ENCODE measurements at places on chromosomes 12 and 14.

DNA sequence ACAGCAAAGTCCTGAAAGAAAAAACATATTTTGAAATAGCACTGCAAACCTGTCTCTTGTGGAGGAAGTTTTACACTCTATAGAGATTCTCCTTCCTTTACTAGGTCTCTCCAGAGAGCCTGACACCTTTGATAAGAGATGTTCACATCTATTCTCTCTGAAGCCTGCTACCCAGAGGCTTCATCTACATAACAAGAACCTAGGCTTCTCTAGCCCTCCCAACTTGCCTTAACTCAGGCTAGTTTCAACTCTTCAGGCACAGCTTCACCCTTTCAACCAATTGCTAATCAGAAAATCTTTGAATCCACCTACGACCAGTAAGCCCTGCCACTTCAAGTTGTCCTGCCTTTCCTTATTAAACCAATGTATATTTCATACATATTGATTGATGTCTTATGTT is 60.6 kb downstream of the IFNG start:
- no peak for DNase-seq

DNA sequence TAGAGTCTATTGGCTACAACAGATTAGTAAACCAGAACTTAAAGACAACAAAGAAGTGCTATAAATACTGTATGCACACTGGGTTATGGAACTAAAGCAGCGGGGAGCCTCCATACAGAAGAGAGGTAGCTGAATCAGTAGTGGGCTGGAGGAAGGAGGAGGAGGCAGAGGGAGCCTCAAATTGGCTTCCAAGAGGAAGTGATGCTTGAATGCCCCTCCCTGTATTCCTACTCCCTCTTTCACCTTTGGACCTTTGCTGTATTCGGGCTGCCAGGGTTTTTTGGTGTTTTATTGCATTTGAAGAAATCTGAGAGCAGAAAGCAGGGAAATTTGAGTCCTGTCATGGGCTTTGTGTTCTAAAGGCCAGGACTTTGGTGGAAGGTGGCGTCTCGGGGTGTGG is 104.0 kb upstream of the PTPRB start:
- DNase-seq = no peak

DNA sequence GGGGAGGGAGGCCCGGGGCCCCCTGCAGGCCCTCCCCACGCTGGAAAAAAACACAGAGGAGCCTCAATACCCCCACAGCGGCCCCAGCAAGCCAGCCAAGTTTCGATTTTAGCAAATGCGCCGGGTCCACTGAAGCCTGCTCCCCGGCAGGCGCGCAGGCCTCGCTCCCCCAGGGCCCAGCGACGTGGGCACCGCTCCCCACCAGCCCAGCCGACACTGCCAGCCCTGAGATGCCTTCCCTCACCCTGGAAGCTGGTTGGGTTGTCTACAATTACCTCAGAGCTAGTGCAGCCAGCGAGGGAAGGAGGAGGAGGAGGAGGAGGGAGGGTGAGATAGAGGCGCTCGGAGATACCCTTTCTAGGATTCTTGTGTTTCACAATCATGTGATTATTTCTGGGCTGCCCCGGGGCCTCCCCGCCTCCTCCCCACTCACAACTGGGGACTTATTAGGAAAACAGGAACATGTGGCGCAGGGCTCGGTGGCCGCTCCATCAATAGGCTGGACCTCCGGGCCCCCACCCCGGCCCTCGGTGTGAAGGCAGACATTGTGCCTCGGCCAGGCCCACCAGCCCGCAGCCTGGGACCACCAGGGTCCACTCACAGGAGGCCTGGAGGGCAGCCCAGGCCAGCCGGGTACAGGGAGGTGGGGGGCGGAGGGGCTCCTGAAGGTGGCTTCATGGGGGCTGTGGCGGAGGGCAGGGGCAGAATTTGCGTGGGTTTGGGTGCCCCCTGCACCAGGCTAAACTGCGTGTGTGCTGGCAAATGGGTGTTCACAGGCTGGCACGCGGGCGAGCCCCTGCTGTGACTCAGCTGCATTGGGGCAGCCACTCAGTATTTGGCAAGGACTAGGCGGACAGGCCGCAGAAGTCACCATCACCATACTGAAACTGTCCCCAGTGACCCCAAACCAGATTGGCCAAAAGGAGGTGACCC is 109.9 kb downstream of the NCOR2 start:
- DNase-seq = peak; percentile 65

DNA sequence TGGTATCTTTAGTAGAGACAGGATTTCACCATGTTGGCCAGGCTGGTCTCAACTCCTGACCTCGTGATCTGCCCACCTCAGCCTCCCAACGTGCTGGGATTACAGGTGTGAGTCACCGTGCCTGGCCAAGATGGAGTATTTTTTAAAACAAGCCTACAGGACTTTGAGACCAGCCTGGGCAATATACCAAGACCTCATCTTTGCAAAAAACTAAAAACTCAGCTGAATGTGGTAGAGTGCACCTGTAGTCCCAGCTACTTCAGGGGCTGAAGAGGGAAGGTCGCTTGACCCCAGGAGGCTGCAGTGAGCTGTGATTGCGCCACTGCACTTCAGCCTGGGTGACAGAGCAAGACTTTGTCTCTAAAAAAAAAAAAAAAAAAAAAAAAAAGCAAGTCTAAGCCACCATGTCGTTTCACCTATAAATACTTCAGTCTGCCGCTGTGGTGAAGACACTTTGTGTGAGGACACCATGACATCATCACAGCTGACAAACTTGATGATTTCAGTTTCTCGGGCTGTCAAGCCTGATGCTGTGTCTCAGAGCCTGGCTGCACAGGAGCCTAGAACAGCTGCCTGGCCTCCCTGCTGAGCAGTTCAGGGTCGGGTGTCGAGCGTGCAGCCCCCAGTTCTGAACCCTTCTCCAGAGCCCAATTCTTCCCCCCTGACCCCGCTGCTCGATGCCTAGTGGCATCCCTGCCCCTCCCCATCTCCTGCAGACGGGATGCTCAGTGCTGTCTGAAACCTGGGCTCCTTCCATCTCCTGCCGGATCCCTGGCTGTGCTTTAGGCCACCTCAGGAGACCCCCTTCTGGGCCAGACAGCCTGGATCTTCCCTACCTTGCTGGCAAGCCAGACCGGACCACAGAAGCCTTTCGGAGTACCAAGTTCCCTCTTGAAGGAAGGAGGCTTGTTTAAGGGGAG is 119.2 kb upstream of the EVL start:
- peak; percentile 8 for DNase-seq

DNA sequence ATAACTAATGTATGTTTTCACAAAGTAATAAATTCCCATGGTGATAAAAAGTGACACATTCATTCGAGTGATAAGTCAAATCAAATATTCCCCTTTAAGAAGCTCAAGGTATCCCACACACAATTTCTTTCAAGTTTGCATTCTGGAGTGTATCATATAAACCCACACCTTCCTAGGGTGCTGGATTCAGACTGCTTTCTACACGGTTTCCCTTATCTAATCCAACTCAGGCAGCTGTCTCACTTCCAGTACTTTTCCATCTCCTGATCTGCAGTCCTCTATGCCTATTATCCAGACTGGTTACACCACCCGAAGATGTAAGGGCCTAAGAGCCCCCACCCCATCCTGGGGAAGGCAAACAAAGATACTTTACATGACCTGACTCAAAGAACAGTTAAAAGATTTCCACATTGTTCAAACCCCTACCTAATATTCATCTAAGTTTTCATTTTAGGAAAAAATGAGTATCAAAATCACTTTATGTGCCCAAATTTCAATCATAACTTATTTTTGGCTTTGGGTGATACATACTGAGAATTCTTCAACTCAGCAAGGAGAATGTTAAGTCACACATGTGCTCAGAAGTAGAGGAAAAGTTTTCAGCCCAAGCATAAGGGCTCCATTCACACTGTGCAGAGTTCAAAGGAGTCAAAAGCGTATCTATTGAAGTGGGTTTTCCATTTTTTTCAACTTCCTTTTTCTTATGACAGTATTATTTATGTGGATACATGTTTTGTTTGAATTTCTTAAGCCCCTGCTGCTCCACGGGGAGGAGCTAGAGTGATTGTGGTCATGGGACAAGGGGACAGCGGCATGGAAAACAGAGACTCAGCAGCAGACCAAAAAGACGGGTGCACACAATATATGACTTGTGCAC is 41.8 kb downstream of the CORO1C start:
- peak; percentile 60 for DNase-seq

DNA sequence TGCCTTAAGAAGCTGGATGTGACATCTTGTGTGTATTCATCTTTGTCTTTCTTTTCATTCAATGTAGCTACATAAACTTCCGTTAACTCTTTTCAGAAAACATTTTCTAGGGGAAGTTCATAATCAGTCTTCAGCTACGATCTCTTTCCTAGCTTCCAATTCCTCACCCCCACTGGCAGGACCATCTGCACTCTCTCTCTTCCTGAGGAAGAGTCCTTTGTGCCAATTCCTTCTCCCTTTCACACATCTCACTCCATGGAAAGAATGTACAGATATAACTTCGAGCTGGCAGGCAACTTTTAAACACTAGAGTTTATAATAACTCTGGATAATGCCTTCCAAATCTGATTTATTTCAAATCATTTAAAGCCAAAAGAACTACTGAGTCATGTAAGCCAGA is 495.7 kb downstream of the GALC start:
- DNase-seq = no peak

DNA sequence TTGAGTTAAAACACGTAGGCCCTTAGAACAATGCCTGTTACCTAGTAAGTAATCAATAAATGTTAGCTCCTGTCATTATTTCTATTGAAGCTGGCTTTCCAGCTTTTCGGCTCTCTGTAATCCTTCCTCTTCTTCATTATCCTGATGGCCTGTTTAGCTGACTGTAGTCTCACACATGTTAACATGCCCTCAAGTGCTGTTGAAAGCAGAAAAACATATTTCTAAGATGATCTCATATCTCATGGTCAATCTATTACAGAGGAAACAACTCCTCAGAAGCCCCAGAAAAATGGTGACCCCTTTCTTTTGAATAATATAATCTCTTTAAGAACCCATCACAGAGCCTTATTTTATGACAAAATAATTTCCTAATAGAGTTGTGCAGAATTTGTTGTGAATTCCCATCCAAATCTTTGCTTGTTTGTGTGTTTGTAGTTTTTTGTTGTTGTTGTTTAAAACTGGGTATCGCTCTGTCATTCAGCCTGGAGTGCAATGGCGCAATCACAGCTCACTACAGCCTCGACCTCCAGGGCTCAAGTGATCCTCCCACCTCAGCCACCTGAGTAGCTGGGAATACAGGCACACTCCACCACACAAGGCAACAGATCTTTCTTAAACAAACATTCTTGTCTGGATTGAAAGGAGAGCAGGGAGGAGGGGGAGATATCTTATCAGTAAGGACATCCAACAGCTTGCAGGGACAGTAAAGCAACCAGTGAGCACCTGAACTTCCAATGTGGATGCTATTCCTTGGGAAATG is 242.5 kb upstream of the CAND1 start:
- no peak for DNase-seq

DNA sequence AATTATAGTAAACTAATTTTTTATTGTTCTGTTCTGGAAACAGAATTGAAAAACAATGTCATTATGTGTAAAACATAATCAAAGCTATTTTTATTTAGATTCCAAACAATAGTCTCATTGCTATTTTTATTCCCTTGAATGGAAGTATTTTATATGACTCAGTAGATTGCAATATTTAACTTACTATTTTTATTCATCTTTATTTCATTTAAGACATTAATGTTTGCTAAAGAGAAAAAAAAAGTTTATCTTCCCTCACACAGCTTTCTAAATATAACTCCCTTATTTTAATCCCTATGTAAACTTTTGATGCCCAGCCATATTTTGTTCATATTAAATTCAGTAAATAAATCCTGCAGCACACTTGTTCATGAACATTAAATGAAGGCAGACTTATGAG is 622.4 kb downstream of the SLC6A15 start:
- DNase-seq = no peak

GRCh38 chr14:68466491-68466977 is 326.3 kb downstream of the ZFP36L1 start:
- DNase-seq = no peak

DNA sequence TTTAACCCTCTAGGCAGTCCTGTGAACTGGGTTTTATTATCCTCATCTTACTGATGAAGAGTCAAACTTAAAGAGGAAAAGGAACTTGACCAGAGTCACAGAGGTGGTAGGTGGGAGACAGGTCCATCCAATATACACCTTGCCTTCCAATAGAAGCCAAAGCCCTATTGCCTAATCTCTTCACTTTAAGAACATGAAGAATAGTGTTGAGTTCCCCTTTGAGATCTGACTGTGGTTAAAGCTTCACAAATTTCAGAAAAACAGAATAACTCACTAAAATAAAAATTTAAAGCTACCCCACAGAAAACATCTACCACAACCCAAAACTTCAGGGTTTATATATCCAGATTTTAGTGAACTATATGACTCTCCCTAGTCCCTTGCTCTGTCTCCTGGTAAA is 115.4 kb downstream of the ETV6 start:
- DNase-seq = no peak

DNA sequence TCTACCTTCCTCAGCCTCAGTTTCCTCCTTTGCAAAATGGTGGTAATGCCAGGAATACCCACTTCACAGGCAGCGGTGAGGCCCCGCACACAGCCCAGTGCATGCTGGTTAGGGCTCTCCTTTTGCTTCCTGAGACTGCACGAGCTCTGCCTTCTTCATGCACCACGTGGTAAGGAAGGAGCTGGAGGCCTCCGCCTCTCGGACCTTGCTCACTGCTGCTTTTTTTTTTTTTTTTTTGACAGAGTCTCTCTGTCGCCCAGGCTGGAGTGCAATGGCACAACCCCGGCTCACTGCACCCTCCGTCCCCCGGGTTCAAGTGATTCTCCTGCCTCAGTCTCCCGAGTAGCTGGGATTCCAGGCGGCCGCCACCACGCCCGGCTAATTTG is 18.1 kb downstream of the TAMALIN start:
- DNase-seq = peak; percentile 76

GRCh38 chr14:50892255-50892654 is 20.4 kb downstream of the ABHD12B start:
- no peak for DNase-seq

- peak; percentile 15 for DNase-seq
These were observed 2.2 kb upstream of the NFKBIA start for GRCh38 chr14:35406506-35407305.

DNA sequence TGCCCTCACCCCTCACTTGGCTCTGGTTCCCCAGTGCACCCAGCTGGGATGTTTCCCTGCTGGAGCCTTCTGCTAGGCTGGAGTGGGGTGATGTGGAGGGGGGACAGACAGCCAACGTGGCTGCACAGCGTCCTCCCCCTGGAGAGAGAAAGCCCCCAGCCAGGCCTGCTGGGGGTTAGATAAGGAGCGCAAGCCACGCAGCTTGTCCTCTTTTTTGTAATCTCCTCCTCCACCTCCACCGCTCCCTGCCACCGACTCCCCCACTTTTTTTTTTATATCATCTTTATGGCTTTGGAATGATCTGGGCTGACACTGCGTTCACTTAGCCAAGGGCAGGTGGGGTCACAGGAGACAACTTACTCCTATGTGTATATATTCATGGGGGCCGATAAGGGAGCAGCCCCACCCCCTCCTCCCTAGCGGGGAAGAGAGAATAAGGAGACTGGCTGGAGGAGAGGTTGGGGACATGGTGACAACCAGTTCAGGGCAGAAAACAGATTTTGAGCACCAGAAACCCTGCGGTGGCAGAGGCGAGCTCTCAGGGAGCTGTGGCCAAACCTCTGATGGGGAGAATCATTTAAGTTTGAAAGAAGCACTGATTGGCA is 169.9 kb upstream of the LHX5 start:
- no peak for DNase-seq
